T-cell (primary cell): ENCODE measurements at places on chromosomes 16 and 17. TPM values are rescaled to one million over a fixed set of nuclear protein-coding genes. Genes with fewer than 3 reads are reported as not detected.

Gene SLC16A6
- total RNA-seq: 7.0 TPM

Gene INTS2
- total RNA-seq: 19.3 TPM

Gene ASGR1
- 1.3 TPM for total RNA-seq

Gene KRTAP1-5
- total RNA-seq: not detected

Gene GPR142
- not detected for total RNA-seq

Gene PLEKHH3
- 0.56 TPM for total RNA-seq
